ENCODE measurements at places on chromosomes 2 and 18.

- DNase-seq, result no peak
Observed at GRCh38 chr2:120396013-120396860, 50.3 kb downstream of the INHBB start.

DNA sequence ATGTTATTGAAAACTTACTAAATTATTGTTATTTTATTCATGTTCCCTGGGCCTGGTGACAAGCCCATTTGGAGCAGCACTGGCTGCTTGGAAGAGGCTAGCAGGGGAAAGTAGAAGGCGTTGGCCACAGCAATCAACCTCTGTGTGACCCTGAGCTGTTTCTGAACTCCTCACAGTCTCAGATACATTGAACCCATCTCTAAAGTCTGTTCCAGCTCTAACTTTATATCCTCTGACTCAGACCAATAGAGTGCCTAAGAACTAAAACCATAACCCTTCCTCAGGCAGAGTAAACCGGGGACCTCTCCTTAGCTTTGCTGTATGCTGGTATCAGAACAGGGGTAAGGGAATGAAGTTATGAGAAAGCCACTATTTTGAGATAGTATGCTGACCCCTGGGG is 96.4 kb upstream of the NOL4 start:
- no peak for DNase-seq

DNA sequence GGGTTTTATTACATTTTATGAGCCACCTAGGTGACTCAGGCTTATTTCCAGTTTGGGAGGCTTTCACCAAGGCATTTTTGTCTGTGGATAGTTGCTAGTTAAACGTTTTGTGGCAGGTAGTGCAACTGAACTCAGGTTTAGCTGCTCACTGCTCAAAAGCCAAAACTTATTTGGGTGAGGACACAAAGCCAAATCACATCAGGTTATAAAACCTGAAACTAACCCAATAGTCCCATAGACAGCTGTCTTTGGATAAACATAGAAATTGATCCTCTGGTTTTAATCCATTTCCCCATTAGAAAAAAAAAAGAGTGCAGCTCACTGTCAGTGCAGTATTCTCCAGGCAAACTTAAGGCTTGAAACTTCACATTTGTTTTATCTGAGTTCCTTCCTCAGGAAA is 362.6 kb upstream of the TFPI start:
- DNase-seq, result no peak

DNA sequence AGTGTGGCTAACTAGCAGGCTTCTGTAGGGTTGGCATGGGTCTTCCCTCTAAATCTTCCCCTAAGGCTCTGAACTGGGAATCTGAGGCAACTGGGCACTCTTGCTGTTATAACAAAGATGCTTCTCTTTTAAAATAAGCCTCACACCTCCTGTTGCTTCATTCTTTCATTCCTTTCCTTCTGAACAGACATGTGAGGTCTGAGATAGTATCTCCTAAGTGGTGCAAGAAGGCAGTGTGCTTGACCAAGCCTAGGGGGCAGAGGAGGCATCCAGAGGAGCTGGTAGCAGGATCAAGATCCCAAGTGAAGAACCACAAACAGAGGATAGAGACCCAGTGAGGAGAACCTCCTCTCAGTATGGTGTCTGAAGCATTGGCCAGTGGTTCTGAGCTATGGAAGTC is 90.9 kb downstream of the TTC27 start:
- no peak for DNase-seq

- DNase-seq, result no peak
Observed at GRCh38 chr2:11870584-11870983, 124.2 kb downstream of the LPIN1 start.

DNA sequence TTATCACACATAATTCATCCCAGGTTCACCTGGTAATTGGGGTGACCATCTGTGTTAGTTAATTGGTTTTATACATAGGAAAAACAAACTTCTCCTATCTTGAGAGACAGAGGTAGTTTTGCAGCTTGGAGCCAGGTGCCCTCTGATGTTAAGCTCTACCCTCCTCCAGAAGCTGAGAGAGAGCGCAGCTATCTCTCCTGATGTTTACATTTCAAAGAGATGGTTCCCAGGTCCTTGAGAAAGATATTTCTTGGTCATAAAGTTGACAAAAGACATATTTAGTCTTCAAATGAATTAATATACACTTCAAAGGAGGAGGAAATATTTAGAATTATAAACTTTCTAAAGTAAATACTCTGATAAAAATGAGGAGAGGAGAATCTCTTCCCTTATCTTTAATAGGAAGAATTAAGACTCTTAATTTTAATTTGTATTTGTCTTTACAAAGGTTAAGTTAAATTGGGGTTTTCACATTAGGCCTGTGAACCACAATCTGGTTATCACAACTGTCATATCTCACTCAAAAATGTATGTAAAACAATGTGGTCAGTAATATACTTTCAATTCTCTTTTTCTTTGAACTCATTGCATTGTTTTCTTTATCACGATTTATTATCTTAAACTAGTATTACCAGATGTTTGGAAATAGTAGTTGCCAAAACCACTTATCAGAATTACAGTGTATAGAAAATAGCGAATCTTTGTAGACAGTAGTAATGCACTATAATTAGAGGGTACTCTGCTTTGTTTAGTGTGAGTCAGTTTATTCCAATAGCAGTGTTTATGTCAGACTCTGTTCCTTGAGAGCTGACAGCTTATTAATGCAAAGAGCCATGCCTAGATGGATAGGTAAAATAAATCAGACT is 26.8 kb downstream of the SERPINB4 start:
- DNase-seq, result no peak

- no peak for DNase-seq
Observed at GRCh38 chr2:44722026-44722625, 219.4 kb upstream of the SIX3 start.

- DNase-seq, result no peak
Observed at GRCh38 chr2:76464310-76464709, 753.6 kb upstream of the GCFC2 start.

DNA sequence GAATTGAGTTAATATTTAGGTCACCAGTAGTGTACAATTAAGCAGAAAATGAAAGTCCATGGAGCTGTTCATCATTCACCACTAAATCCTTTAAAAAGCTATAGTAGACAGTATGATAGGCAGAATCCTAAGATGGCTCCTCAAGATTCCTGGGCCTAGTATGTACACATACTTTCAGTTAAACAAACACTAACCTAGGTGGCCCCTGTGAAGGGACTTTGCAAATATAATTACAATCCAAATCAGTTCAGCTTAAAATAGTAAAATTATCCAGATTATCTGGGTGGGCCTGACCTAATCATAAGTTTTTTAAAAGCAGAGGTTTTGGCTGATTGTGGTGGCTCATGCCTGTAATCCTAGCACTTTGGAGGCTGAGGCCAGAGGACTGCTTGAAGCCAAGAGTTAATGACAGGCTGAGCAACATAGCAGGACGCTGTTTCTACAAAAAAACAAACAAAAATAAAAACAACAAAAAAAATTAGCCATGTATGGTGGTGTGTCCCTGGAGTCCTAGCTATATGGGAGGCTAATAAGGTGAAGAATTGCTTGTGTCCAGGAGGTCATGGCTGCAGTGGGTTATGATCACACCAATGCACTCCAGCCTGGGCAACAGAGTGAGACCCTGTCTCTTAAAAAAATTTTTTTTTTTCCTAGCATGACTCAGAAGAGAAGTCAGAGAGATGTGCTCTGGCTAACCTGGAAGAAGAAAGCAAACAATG is 13.9 kb downstream of the MEX3C start:
- DNase-seq, result no peak

- no peak for DNase-seq
Observed at GRCh38 chr18:66457245-66457644, 146.6 kb downstream of the CDH19 start.

GRCh38 chr2:196725882-196726281 is 73.6 kb downstream of the GTF3C3 start:
- no peak for DNase-seq

DNA sequence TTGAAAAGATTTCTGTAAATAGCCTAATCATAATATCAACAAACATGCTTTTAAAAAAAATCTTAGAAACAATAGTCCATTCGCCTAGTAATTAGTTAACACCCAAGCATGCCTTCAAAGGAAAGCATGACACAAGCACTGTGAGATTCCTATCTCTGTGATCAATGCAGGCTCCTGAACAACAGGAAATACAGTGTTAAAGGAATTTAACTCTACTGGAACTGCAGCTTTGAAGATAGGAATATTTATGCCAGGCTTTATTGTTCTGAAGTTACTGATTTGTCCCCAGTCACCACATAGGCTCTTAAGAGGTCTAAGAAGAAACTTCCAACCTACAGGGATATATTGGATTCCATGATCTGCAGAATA is 15.4 kb upstream of the FAM124B start:
- DNase-seq, result no peak

DNA sequence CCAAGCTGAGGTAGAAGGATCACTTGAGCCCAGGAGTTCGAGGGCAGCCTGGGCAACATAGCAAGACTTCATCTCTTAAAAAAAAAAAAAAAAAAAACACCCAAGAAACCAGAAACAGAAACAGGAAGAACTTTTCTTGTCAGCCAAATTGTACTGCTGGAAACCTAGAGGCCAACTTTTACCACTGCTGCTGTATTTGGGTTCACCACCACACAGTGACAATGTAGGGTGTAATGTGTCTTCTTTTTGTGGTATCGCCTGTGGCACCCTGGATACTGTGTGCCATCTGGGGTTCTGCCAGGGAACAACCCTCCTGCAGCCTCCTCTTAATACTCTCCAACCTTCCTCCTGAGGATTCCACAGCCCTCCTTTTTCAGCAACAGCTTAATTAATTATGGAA is 72.6 kb downstream of the STK39 start:
- DNase-seq, result no peak
